CD4-positive, alpha-beta T cell treated with Interleukin-1 beta for 1 hour (primary cell): ENCODE measurements at places on chromosomes 1 and 21.

DNA sequence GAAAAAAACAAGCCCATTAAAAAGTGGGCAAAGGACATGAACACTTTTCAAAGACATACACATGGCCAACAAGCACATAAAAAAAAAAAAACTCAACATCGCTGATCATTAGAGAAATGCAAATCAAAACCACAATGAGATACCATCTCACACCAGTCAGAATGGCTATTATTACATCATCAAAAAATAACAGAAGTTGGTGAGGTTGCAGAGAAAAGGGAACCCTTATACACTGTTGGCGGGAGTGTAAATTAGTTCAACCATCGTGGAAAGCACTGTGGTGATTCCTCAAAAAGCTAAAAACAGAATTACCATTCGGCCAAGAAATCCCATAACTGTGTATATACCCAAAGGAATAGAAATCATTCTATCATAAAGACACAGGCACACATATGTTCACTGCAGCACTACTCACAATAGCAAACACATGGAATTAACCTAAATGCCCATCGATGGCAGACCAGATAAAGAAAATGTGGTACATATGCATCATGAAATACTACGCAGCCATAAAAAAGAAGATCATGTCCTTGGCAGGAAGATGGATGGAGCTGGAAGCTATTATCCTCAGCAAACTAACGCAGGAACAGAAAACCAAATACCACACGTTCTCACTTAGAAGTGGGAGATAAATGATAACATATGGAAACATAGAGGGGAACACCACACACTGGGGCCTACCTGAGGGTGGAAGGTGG lies 70.1 kb downstream of the INTS7 start:
- DNase-seq: no peak

GRCh38 chr1:105337420-105337819 lies 1587.7 kb downstream of the AMY1C start:
- DNase-seq: no peak

DNA sequence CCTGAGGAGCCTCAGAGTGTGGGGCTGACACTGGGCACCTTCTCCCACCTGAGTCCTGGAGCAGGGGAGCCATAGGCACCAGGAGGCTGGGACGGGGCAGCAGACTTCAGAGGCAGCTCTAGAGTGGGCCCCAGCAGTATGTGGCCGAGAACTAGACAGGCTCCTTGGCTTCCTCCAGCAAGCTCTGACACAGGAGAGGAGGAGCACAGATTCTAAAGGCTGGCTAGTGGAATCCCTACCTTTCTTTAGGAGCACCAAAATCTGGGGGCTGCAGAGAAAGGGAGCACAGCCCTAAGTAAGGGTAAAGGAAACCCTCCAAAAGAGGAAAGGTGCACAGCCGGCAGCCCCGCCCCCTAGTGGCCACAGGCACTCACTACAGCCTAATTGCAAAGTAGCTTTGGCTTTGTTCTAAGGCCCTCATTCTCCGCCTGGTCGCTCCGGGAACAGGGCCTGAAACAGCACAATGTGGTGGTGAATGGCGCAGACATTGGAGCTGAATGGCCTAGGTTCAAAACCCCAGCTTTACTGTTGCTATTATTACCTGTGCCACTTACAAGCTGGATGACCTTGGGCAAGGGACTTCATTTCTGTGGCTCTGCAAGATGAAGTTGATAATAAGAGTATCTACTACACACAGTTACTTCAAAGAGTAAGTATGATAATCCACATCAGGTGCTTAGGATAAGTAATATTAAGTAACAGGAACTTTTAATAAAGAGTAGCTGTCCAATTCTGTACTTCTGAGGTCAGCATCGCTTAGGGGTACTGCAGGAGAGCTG lies 8.8 kb upstream of the GUCA2A start:
- DNase-seq: peak; percentile 53

- no peak for DNase-seq
Observed at GRCh38 chr1:233723387-233723786, 109.5 kb downstream of the KCNK1 start.

- DNase-seq: no peak
Observed at GRCh38 chr1:77350012-77350770, 68.4 kb downstream of the AK5 start.

- DNase-seq: no peak
Observed at GRCh38 chr1:217370757-217371156, 260.1 kb downstream of the GPATCH2 start.

- no peak for DNase-seq
Observed at GRCh38 chr1:212484701-212485570, 52.2 kb downstream of the NENF start.

DNA sequence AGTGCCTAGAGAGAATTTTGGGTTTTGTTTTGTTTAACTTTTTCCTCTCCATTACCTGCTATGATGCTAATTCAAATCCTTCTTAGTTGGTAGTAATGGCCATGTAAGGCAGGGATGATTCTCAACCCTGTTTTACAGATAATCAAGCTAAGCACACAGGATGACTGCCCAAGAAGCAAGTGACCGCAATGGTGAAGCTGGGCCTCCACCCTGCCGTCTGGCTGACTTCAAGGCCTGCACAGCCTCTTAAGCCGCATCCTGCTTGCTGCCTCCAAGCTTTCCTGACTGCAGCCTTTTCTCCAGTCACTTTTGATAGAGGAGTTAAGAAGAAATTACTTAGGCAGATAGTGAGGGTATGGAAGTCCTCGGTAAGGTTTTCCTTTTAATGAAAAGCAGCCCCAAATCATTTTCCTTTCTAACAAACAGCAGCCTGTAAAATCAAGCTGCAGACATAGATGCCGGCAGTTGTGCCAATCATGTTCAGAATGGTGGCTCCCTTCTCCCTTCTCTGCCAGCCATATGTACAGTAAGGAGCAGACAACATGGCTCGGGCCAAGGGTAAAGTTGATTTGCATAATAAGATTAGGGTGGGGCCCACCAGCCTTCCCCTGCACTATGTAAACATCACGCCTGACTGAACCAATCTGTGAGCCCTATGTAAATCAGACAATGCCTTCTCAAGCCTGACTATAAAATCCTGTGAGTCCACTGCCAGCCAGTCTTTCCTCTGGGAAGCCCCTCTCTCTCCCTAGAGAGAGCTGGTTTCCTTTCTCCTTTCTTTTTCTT lies 8.8 kb upstream of the CTBS start:
- peak; percentile 3 for DNase-seq

DNA sequence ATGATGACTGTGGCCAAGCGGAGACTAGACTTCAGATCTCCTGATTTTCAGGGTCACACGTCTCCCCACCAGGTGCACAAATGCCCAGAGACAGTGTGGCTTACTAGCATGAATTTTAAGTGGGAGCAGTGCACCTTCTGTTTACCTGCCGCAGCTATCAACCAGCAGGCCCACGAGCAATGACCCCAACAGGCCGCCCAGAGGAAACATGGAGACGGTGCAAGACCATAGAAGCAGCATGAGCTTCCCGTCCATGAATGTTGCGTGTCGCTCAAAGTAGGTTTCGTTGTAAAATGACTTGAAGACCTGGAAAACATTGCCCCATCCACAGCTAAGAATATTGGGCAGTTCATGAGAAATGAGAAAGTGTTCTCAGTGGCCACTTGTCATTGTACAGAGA lies 3.5 kb downstream of the SLC2A7 start:
- no peak for DNase-seq

- no peak for DNase-seq
Observed at GRCh38 chr1:166297993-166298392, 131.2 kb upstream of the FAM78B start.

GRCh38 chr1:193787061-193787460 lies 600.6 kb upstream of the B3GALT2 start:
- no peak for DNase-seq

- no peak for DNase-seq
Observed at GRCh38 chr1:189866606-189867005, 611.1 kb downstream of the BRINP3 start.

- no peak for DNase-seq
Observed at GRCh38 chr1:218537122-218537913, 192.2 kb downstream of the TGFB2 start.

- no peak for DNase-seq
Observed at GRCh38 chr1:7842517-7842916, 10.3 kb downstream of the UTS2 start.
